ENCODE measurements at places on chromosomes 6 and 20.
A peak's percentile ranks its signal among the peaks of the same experiment; 100 is the strongest.

DNA sequence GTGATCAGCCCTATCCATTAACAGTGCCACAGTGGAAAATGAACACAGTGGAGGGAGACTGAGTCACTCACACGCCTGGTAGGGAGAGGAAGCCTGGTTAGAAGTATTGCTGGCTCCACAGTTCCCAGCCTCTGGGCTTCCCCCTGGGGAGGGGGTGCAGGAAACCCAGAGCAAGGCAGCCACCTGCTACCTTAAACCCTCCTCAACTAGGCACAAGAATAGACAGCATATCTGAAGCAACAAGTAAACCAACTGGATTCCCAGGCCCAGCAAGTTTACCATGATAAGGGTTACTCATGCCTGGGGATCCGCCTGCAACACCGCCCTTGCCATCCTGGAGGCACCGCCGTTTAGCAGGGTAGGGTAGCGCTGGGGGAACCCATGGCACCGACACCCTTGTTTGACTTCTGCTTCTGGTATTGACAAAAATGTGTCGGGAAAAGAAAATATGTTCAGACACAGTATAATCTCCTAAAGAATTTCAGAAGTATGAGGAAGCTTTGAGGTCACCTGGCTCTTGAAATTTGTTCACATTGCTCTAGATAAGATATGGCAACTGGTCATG is 38.3 kb downstream of the SLC22A23 start:
- H3K4me3 ChIP-seq: no peak overlapping the region

DNA sequence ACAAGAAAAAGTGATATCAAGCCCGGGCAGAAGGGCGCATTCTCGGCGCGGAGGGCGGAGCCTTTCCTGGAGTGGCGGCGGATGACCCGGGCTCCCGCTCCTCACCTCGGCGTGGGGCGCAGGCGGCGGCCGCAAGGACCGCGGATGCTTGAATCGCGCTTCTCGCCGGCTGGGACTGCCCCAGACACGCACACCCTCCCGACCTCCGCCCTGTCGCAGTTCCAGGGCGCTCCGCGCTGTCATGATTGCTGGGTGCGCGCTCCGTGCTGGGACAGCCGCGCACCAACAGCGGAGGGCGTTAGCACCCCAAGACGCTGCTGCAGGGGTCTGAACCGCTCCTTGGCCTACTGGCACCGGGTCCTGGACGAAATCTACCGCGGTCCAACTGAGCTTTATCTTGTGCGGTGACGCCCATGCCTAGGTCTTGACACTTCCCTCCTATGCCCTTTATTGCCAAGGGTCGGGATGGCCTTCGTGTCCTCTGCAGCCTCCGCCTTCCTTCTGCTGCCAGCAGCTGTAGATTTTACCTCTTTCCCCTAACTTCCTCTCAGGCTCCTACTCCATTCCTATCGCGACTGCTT is 43.3 kb downstream of the IRAK1BP1 start:
- DNase-seq: no peak
- H3K4me3 ChIP-seq: no peak overlapping the region
- no peaks in the 10 kb centered on the region for H3K27me3 ChIP-seq
- no peak overlapping the region for H3K27ac ChIP-seq

DNA sequence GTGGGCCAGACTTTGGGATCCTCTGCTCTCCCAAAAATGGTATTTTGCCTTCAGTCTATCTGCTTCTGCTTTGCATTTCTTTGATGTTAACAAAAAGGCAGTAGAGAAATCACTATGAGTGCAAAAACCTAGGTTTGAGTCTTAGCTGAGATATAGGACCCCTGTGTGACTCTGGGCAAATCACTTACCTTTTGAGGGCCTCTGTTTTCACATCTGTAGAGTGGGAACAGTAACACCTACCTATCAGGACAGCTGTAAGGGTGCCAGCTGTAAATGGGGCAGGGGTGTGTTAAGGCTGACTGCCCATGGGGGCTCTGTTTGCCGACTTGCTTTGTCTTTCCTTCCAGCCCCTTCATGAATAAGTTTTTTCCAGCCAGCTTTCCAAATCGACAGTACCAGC is 30.4 kb downstream of the HM13 start:
- H3K4me1 ChIP-seq: peaks cover 70% of the 10 kb centered on the region
- H3K36me3 ChIP-seq: peaks cover 42% of the 10 kb centered on the region
- no peak for DNase-seq
- H3K27ac ChIP-seq: peak overlapping the region; percentile 89
- no peak overlapping the region for H3K4me3 ChIP-seq
- no peaks in the 10 kb centered on the region for H3K27me3 ChIP-seq

GRCh38 chr6:100883347-100883746 is 2.2 kb upstream of the ASCC3 start:
- H3K4me1 ChIP-seq: peaks cover 25% of the 10 kb centered on the region
- no peak overlapping the region for H3K27ac ChIP-seq
- no peaks in the 10 kb centered on the region for H3K36me3 ChIP-seq
- H3K27me3 ChIP-seq: no peaks in the 10 kb centered on the region

DNA sequence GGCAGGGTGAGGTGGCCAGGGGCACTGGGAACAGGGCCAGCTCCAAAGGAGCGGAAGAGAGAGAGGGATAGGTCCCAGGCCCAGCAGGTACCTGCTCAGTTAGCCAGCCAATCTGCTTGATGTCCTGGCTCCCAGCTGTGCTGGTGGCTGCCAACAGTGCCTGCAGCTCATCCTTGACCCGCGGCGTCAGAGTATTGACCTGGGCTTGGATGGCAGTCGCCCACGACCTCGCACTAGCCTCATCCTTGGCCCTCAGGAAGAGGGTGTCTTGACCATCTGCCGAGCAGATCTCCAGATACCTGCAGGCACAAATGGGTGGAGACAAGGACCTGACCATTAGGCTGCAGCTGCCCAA is 11.1 kb upstream of the CDK5RAP1 start:
- no peaks in the 10 kb centered on the region for H3K27me3 ChIP-seq
- H3K36me3 ChIP-seq: no peaks in the 10 kb centered on the region
- no peak overlapping the region for H3K27ac ChIP-seq
- no peak overlapping the region for H3K4me3 ChIP-seq
- no peak for DNase-seq
- H3K4me1 ChIP-seq: no peaks in the 10 kb centered on the region

DNA sequence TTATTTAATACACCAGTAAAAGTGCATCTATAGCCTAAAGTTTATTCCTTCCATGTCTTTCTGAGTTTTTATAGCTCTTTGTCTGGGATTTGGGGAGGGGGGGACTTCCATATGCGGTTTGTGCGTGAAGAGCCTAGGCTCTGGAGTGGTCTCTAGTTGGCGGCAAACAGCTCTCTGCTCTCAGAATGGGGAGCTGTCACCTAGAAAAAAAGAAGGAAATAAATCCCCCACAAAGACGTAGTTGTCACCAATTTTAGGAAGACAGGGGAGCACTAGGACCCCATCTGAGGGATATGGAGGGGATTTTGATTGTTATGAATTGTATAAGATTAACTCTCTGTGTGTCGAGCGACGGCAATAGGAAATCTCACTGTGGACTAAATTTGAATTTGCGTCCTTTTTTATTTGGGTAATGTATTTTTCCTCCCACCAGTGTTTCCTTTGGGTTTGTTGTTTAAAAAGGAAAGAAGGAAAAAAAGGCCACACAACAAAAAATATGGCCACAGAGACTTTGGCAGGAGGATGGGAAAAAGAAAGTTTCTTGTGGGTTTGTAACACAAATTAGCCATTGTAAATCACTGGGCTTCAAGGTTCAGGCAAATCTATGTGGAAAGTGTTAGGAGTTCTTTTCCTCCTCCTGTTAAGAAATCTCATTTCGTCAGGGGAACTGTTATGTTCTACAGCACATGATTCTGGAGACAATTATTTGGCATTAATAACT is 7.4 kb downstream of the POU3F2 start:
- H3K27ac ChIP-seq: no peak overlapping the region
- H3K27me3 ChIP-seq: no peaks in the 10 kb centered on the region
- DNase-seq: no peak
- no peak overlapping the region for H3K4me3 ChIP-seq
- no peaks in the 10 kb centered on the region for H3K36me3 ChIP-seq
- H3K4me1 ChIP-seq: no peaks in the 10 kb centered on the region

- peak; percentile 49 for DNase-seq
- H3K4me3 ChIP-seq: no peak overlapping the region
- H3K27me3 ChIP-seq: no peaks in the 10 kb centered on the region
- H3K36me3 ChIP-seq: no peaks in the 10 kb centered on the region
- peaks cover 14% of the 10 kb centered on the region for H3K4me1 ChIP-seq
- no peak overlapping the region for H3K27ac ChIP-seq
Measured at GRCh38 chr6:42532038-42532669, 31.7 kb upstream of the UBR2 start.

DNA sequence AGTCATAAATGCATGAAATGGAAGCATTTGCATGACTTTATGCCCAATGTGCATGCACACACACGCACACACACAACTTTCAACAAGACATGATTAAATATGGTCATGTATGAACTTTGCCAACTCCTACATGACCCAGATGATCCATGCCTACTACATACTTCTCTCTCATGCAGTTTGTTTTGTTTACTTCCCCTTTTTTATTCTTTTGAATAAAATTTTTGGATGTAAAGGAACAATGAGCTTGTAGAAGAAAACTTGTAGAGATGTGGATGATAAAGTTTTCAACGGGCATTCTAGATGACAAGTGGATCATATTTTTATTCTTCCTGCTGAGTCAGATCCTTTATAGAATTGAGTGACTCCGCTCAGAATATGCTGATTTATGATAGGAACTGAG is 50.8 kb upstream of the AIG1 start:
- H3K4me1 ChIP-seq: no peaks in the 10 kb centered on the region
- no peaks in the 10 kb centered on the region for H3K36me3 ChIP-seq
- no peak overlapping the region for H3K27ac ChIP-seq
- no peak for DNase-seq

DNA sequence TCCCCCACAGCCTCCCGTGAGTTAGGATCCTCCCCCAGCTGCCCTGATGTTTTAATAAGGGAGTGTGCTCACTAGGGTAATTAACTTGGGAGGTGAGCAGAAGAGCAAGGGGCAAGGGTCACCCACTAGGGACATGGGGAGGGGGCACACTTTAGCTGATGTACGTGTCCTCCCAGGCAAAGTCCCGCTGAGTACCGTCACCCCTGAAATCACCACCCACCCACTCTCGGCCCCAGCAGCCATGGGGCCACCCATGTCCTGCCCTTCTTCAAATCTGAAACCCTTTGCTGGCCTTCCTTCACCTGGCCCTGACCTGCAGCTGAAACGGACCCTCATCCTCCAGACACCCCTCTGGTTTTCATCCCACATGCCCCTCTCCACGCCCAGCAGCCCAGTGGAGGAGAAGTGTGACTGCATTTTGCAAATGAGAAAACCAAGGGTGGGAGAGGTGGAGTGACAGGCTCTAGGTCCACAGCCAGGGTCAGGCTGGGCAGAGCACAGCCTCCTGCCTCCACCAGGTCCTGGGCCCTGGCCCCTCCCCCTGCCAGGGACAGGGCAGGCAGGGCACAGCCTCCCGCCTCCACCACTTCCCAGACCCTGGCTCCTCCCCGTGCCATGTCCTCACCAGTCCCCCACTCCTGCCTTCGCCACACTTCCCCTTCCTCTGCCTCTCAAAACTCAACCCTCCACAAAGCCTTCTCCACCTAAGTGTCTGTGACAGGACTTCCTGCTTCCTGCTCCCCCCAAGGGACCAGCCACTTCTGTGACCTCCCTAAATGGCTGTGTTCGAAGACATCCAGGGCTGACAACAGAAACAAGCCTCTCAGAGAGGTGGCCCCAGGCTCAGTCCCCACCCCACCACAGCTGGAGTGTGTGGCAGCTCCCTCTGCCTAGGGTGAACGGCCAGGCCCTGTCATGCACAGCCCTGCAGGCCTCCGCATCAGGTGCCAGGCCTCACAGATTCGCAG is 15.1 kb downstream of the ACSS1 start:
- peak; percentile 23 for DNase-seq
- no peak overlapping the region for H3K27ac ChIP-seq
- H3K4me1 ChIP-seq: peaks cover 11% of the 10 kb centered on the region
- H3K27me3 ChIP-seq: no peaks in the 10 kb centered on the region
- H3K4me3 ChIP-seq: no peak overlapping the region
- H3K36me3 ChIP-seq: no peaks in the 10 kb centered on the region

GRCh38 chr20:51339721-51340450 is 202.6 kb downstream of the NFATC2 start:
- H3K27me3 ChIP-seq: no peaks in the 10 kb centered on the region
- H3K27ac ChIP-seq: no peak overlapping the region
- H3K36me3 ChIP-seq: no peaks in the 10 kb centered on the region
- no peak overlapping the region for H3K4me3 ChIP-seq

DNA sequence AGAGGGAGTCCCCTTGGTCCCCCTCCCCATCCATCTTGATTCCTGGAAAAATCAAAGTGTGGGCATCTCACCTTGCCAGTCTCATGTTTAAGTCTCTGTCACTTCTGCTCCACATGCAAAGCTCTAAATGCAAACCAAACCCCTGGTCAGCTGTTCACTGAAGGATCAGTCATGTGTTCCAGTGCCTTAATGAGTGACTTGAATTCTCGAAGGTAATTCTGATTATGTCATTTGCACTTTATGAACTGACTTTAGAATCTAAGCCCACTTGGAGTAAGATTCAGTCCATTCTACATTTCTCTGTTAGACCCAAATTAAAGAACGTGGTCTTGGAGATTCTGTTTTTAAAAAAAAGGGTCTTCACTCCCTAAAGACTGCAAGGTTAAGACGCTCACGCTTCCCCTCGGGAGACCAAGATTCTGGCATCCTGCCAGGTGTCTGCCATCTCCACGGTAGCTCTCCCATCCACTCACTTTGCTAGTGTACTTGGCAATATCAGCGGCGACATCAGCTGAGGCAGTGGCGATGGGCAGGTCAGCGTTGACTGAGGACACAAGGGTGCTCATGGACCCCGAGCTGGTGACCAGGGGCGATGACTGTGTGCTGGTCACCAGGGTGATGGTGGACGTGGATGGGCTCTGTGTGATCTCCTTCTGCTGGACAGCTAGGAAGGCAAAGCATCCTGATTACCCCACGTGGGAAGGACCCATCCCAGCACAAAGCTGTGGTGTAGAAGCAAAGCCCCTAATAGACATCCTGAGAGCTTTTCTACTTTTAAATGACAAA is 120.5 kb downstream of the ZMYND8 start:
- no peaks in the 10 kb centered on the region for H3K4me1 ChIP-seq
- no peak overlapping the region for H3K27ac ChIP-seq
- peaks cover 60% of the 10 kb centered on the region for H3K36me3 ChIP-seq
- DNase-seq: no peak
- H3K4me3 ChIP-seq: no peak overlapping the region

DNA sequence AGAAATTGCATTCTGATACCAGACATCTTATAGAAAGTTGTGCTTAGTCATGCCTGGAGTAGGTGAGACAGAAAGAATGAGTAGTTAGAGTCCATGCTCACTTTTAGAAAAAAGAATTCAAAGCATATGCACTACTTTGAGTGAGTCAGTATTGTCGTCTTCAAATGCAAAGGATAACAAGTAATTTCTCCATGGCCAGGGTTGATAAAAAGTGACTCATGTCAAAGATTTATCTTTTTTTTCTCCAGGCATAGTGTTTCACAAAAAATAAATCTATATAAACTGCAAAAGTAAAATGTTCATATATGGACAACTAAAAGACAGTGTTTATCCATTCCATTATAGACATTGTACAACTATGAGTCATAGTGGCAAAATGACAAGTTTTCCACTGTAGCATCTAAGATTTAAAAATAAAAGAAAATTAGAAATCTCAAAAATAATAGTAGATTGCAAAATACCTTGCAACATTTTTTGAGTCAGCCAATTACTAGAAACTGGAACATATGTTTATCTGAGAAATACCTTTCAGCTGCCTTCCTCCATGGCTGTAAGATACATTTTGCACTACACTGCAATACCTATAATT is 329.6 kb downstream of the GRIK2 start:
- no peaks in the 10 kb centered on the region for H3K27me3 ChIP-seq
- no peaks in the 10 kb centered on the region for H3K36me3 ChIP-seq
- H3K27ac ChIP-seq: peak overlapping the region; percentile 73
- peak; percentile 65 for DNase-seq
- H3K4me1 ChIP-seq: peaks cover 17% of the 10 kb centered on the region
- H3K4me3 ChIP-seq: no peak overlapping the region
